ENCODE measurements at places on chromosomes 2 and 18.

- DNase-seq: no peak
Observed at GRCh38 chr2:156625360-156626170, 189.4 kb downstream of the GPD2 start.

GRCh38 chr2:145740302-145740701, 1220.4 kb upstream of the ZEB2 start:
- DNase-seq: no peak

- no peak for DNase-seq
Observed at GRCh38 chr2:146004462-146004861, 1484.5 kb upstream of the ZEB2 start.

- DNase-seq: no peak
Observed at GRCh38 chr2:135997380-135997779, 12.0 kb upstream of the DARS1 start.

GRCh38 chr18:22423878-22424564, 6.3 kb upstream of the CTAGE1 start:
- DNase-seq: no peak

DNA sequence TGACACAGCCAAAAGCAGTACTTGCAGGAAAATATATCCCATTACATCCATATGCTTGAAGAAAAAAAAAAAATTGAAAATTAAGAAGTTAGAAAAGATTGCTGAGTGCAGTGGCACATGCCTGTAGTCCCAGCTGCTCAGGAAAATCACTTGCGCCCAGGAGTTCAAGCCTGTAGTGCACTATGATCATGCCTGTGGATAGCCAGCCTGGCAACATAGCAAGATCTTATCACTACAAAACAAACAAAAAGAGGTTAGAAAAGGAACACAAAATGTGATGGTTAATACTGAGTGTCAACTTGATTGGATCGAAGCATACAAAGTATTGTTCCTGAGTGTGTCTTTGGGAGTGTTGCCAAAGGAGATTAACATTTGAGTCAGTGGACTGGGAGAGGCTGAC, 361.9 kb downstream of the NYAP2 start:
- DNase-seq: no peak

DNA sequence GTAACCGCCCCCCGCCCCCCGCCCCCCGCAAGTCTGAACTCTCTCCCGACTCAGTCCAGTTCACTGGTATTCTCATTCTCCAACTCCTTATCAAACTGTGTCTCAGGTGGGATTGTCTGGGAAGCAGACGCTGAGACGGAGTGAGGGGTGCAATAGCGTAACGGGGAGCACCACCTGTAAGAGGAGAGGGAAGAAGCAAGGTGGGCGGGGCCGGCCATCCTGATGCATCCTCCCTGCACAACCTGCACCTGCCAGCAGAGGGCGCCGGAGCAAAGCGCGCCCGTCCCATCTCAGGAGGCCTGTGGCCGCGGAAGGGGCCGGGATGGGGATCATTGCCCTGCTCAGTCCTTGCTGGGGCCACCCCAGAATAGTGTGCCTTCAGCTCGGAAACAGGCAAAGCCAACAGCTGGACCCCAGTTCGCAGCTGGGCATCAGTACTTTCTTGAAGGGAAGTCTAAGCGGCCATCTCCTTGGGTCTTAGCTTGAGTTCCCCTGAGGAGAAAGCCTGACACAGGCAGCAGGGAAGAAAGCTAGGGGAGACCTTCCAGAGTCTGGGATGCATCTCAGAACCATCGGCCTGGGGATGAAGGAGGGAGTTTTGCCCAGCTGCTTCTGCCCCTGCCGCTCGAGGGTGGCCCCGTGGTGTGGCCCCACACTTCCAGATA, 208.0 kb downstream of the TFCP2L1 start:
- peak; percentile 43 for DNase-seq

DNA sequence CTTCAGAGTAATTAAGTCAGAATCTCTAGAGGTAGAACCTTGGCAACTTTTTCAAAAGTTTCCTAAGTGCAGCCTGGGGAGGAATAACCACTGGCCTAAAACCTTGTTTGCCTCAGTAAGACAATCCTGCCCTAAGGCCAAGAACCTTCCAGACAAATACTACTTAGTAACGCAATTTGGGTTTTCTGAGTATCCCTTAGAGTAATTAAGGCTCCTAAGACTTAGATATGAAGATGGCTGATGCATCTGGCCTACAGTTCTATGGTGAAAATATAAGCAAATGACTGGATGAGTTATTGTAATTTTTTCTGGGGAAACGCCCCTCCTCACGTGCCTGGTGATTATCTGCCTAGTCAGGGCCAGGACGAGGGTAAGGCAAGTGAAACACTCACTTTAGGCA, 95.7 kb upstream of the DLX2 start:
- no peak for DNase-seq

- DNase-seq: no peak
Observed at GRCh38 chr2:219562049-219563020, 9.0 kb downstream of the OBSL1 start.

DNA sequence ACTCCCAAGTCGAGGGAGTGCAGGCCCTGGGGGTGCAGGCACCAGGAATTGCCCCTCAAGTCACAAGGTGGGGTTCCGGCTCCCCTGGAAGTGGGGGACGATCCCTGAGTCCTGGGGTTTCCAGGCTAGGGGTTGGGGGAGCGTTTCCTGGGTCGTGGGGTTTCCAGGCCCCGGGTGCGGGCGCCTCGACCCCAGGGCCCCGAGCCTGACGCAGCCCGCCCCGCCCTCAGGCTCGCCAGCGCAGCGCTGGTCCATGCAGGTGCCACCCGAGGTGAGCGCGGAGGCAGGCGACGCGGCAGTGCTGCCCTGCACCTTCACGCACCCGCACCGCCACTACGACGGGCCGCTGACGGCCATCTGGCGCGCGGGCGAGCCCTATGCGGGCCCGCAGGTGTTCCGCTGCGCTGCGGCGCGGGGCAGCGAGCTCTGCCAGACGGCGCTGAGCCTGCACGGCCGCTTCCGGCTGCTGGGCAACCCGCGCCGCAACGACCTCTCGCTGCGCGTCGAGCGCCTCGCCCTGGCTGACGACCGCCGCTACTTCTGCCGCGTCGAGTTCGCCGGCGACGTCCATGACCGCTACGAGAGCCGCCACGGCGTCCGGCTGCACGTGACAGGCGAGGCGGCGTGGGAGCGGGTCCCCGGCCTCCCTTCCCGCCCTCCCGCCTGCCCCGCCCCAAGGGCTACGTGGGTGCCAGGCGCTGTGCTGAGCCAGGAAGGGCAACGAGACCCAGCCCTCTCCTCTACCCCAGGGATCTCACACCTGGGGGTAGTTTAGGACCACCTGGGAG, 12.0 kb downstream of the SIGLEC15 start:
- no peak for DNase-seq

- no peak for DNase-seq
Observed at GRCh38 chr2:2898744-2899143, 478.9 kb downstream of the EIPR1 start.

- DNase-seq: no peak
Observed at GRCh38 chr18:80198994-80199748, 48.1 kb downstream of the PARD6G start.

- DNase-seq: no peak
Observed at GRCh38 chr2:224046752-224047151, 7.7 kb upstream of the SERPINE2 start.

DNA sequence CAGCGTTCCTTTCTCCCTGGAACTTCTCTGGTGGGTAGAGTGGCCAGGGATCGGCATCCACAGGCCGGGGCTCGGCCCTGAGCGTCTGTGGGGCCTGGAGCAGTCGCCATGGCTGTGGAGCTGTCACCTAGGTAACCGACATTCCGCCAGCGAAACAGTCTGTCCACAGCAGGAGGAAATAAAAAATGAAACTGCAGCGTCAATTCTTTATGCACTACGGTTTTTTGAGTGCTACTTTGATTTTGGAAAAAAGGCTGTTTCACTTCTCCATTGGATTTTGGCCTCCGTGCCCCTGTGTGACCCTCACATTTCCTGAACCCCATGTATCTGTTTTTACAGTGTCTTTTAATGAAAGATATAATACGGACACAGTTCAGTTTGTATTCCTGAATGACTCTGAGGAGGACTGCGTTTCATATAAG, 163.4 kb downstream of the LDLRAD4 start:
- DNase-seq: no peak

DNA sequence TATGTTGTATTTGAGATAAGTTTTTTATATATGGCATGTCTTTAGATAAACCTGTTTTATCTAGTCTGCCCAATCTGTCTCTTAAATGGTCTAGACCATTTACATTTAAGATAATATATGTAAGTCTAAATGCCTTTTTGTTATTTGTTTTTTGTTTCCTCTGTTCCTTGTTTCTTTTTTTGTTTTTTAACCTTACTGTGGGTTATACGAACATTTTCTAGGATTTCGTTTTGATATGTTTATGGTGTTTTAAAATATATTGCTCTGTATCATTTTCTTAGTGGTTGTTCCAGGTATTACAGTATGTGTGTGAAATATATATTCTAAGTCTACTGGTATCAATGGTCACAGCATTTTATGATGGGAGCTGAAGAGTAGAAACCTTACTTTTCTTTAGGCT, 13.3 kb downstream of the BCL2L11 start:
- no peak for DNase-seq

GRCh38 chr2:115294999-115295398, 852.6 kb downstream of the DPP10 start:
- no peak for DNase-seq

DNA sequence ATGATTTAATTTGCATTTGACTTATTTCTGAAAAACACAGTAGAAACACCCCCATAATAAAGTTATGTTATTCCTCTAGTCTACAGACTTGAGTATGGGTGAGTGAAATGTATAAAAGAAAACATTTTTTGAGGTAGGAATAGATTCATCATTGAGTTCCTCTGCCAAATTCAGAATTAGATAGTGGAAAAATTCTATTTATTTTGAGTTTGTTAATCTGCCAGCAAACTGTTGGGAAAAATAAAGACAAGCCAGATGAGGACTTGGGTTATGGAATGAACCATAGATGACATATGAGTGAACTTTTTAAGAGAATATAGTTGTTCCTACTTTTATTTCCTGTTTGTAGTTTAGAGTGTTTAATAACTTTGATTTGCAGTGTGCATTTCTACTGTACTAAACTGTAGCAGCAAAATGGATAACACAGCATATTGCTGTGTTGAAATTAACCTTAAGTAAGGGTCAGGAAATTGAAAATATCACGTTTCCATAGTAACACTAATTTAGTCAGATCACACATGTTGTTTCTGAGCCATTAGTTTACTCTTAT, 35.6 kb upstream of the PNPT1 start:
- no peak for DNase-seq

GRCh38 chr2:152594022-152594766, 123.1 kb downstream of the PRPF40A start:
- DNase-seq: no peak

- peak; percentile 95 for DNase-seq
Observed at GRCh38 chr2:10043906-10044601, 704 bp downstream of the KLF11 start.

GRCh38 chr2:237235383-237236095, 149.8 kb downstream of the COPS8 start:
- no peak for DNase-seq

DNA sequence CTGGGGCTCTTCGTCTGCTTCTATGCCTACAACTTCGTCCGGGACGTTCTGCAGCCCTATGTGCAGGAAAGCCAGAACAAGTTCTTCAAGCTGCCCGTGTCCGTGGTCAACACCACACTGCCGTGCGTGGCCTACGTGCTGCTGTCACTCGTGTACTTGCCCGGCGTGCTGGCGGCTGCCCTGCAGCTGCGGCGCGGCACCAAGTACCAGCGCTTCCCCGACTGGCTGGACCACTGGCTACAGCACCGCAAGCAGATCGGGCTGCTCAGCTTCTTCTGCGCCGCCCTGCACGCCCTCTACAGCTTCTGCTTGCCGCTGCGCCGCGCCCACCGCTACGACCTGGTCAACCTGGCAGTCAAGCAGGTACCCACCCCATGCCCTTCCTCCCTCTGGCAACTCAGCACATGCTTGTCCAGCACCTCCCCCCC, 24.2 kb downstream of the STEAP3 start:
- DNase-seq: no peak

- DNase-seq: no peak
Observed at GRCh38 chr2:239078128-239078924, 230.4 kb downstream of the TWIST2 start.

- peak; percentile 66 for DNase-seq
Observed at GRCh38 chr2:98569197-98569793, 39.0 kb downstream of the COA5 start.

- no peak for DNase-seq
Observed at GRCh38 chr18:56962322-56962721, 184.6 kb upstream of the BOD1L2 start.

DNA sequence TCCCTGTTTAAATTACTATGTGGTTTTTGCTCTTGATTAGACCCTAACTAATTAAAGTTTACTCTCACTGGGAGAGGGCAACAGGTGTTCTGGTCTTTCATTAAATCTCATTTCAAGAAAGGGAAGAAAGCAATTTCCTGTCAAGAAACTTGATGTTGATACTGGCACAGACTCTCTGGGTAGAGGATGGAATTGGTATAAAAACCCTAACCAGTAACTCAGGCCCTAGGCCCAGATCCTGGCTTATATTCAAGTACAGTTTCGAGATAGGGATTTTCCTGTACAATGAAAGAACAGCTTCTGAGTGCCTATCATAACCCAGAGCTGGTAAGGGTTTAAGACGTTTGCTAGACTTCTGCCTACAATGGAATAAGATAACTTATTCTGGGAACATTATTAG, 61.6 kb upstream of the ACYP2 start:
- DNase-seq: no peak

DNA sequence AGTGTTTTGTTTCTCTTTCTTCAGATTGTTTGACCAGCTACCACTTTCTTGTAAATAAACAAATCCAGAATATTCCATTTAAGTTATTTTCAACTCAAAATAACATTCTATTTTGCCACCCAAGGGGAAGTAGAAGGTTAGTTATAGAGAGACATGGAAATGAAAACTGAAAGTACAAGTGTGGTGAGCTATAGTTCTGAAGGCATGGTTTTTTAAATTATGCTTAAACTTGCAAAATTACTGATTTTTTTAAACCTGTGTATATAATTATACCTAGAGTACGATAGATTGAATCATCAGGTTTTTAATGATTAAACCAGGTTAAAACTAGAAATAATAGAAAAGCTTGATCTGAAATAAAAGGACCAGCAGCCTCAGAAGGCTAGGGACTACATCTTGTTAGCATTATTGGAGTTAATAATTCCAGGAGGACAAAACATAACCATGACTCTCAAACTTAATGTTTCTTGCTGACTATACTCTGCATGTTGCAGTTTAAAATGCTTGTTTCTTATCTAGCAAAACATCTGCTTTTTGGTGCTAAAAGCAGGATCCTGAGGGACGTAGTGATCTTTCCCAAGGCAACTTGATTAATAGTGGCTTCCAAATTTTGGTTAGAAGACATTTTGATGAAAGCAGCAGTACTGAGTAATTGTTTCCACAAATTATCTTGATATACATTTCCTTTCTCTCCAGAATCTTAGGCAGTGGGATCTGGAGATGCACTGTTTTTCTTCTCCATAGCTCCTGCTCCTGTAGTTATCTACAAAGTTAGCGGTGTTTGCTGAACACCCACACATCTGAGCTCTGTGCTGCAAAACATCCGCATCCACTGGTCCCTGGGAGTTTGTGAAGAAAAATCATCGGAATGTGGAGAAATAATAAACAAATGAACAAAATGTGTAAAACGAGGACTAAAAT, 327.2 kb upstream of the PKDCC start:
- no peak for DNase-seq

GRCh38 chr2:159755788-159756187, 42.2 kb downstream of the CD302 start:
- DNase-seq: no peak

- no peak for DNase-seq
Observed at GRCh38 chr2:168354499-168354898, 101.6 kb upstream of the CERS6 start.
